ENCODE measurements at places on chromosomes 12 and 14.

DNA sequence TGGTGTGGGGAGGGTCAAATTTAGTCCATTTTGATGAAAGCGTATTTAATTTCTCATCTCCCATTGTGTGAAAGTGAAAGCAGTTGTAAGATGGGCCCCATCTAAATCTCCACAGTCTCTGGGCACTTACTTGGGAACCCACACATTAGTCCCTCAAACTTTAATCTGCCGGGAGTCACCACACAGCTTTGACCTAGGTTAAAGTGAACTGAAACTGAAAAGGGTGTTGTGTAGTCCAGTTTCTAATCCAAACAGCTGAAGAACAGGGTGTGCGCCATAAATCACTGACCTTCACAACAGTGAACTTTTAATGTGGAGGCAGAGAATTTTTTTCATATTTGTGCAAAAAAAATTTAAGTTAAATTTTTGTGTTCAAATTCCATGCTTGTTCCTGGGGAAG lies 48.4 kb upstream of the PTPRO start:
- no peak for DNase-seq

GRCh38 chr14:34423445-34423844 lies 38.6 kb downstream of the SPTSSA start:
- DNase-seq = no peak

DNA sequence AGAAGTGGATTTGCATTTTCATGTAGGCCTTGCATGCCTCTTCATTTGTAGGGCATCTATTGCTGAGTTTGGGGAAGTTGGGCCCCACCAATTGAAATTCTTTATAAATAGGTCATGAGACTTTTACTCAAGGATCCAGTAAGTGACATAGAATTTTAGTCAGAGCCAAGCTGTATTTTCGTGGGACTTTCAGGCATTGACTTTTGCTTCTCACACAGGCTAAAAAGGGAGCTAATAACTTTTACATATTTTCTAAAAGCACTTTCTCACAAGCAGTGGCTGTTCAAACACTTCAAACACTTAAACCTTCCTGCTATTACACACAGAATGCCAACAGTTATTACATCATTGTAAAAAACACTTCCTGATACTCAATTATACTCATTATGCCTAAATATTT lies 260.5 kb downstream of the MSRB3 start:
- no peak for DNase-seq

DNA sequence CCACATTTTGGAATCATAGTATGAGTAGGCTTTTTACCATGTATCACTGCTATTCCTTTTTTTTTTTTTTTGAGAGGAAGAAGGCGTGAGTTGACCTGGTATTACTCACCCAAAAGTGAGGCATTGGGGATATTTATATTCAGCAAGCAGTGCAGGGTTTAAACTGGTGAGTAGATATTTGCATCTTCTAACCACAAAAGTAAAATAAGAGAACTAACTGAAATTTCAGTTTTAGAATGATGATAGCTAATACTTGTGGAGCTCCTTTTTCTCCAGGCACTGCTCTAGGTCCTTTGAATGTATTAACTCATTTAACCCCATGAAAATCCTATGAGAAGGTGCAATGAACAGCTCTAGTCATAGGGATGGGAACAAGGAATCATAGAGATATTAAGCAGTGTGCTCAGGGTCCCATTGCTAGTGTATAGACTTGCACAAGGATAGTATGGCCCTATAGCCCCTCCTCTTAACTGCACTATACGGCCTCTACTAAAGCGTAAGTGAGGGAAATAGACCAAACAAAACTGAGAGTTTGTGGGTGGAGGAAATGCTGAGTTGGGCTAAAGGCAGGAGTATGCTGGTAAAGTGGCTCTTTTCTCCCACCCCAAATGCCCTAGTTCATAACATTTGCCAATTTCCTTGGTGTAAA lies 104.3 kb upstream of the MAX start:
- peak; percentile 92 for DNase-seq

DNA sequence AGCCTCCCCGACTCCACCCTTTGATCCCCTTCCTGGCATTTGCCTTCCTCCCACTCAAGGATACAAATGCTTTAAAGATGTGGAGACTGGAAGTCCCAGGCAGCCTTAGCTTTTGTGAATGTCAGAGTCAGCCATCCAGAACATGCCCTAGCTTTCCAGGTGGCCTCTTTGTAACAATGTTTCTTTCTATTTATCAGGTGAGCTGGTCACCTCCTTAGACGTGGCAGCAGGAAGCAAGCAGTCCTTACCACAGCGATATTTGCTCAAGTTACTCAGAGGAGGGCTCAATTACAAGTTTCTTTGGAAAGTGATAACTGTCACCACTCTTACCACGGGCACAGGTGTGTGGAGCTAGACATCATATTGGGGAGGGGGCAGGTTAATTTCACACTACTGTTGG lies 4.9 kb downstream of the GALNT6 start:
- DNase-seq = no peak

- DNase-seq = no peak
These were observed 136.5 kb downstream of the NTF3 start for GRCh38 chr12:5568325-5568981.

DNA sequence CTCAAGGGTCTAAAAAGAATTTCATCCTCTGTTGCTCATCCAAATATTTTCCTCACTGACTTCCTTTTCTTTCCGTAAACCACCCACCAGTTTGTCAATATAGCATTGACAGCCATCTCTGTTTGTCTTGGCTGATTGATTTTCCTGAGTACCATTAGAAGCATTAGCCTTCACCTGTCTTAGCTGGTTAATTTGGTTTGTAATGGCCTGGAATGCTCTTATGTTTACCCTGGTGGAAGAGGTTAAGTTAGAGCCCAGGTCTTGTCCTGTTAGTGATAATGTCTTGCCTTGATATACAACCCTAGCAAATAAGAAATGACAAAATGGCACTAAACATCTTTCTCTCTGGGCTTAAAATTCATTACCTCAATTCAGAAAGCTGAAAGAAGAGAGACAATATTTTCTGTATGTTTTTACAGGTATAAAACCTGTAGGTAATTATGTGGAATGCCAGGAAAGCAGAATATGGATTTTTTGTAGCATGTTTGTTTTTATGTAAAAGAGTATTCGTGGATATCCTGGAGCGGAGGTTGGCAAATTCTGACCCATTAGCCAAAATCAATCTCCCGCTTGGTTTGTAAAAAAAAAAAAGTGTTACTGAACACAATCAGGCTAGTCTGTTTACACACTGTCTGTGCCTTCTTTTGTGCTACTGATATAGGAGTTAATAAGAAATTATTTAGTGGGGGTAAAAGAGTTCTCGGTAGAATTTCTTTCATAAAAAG lies 224.4 kb upstream of the DAAM1 start:
- no peak for DNase-seq

GRCh38 chr12:54047160-54047963 lies 6.3 kb upstream of the HOXC4 start:
- DNase-seq = no peak

DNA sequence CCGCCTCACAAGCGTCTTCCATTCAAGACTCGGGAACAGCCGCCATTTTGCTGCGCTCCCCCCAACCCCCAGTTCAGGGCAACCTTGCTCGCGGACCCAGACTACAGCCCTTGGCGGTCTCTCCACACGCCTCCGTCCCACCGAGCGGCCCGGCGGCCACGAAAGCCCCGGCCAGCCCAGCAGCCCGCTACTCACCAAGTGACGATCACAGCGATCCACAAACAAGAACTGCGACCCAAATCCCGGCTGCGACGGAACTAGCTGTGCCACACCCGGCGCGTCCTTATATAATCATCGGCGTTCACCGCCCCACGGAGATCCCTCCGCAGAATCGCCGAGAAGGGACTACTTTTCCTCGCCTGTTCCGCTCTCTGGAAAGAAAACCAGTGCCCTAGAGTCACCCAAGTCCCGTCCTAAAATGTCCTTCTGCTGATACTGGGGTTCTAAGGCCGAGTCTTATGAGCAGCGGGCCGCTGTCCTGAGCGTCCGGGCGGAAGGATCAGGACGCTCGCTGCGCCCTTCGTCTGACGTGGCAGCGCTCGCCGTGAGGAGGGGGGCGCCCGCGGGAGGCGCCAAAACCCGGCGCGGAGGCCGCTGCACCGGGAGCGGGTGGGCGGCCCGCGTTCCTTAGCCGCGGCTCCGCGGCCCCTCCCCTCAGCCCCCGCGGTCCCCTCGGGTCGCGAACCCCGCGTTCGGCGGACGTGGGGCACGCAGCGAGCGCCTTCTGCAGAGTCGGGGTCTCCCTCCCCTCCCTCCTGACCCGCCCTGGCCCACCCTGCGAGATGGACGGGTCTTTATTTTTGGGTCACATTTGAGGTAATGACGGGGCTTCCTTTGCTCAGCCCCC lies at the start of gene UBC:
Gene UBC, minus strand, starts transcription at position 259 of the 847 bp plus-strand sequence. CDS start 879 bp downstream, outside the sequence.
- DNase-seq = peak; percentile 96

- DNase-seq = peak; percentile 40
These were observed 386.0 kb downstream of the BCAT1 start for GRCh38 chr12:24562771-24563431.

DNA sequence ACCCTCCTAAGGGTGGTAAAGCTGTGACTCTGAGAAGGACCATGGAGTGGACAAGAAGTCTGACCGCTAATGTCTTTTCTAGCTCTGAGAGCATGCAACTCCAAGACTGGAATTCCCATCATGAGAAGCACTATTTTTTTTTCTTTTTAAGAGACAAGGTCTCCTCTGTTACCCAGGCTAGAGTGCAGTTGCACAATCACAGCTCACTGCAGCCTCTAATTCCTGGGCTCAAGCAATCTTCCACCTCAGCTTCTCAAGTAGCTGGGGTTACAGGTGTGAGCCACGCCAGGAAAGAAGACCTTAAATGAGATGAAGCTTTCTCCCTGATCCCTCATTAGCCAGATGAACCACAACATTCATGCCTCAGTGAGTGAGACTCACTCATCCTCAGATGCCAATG lies 19.2 kb downstream of the VDR start:
- DNase-seq = no peak

GRCh38 chr14:22420598-22421186 lies 168.3 kb downstream of the DAD1 start:
- DNase-seq = no peak

GRCh38 chr14:61462566-61463193 lies 141.3 kb downstream of the PRKCH start:
- DNase-seq = peak; percentile 46

DNA sequence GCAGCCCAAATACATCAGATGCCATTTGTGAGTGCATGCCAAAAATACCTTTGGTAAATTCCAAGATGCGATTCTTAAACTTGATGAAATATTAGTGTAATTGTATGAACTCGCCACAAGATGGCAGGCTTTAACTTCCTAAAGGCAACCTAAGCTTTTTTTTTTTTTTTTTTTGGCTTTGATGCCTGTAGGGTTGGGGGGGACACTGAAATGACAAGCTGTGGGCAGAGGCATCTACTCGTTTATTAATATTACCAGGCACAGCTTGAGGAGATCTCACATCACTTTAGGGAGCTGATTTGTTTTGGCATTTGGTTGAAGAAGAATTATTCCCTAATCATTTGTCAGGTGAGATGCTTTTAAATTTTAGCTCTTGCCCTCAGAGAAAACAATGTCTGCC lies 126.7 kb upstream of the CCDC196 start:
- peak; percentile 62 for DNase-seq

GRCh38 chr12:14833952-14834351 lies 9.4 kb downstream of the ART4 start:
- DNase-seq = no peak

GRCh38 chr14:95523815-95524448 lies 7.5 kb upstream of the SYNE3 start:
- DNase-seq = peak; percentile 28

DNA sequence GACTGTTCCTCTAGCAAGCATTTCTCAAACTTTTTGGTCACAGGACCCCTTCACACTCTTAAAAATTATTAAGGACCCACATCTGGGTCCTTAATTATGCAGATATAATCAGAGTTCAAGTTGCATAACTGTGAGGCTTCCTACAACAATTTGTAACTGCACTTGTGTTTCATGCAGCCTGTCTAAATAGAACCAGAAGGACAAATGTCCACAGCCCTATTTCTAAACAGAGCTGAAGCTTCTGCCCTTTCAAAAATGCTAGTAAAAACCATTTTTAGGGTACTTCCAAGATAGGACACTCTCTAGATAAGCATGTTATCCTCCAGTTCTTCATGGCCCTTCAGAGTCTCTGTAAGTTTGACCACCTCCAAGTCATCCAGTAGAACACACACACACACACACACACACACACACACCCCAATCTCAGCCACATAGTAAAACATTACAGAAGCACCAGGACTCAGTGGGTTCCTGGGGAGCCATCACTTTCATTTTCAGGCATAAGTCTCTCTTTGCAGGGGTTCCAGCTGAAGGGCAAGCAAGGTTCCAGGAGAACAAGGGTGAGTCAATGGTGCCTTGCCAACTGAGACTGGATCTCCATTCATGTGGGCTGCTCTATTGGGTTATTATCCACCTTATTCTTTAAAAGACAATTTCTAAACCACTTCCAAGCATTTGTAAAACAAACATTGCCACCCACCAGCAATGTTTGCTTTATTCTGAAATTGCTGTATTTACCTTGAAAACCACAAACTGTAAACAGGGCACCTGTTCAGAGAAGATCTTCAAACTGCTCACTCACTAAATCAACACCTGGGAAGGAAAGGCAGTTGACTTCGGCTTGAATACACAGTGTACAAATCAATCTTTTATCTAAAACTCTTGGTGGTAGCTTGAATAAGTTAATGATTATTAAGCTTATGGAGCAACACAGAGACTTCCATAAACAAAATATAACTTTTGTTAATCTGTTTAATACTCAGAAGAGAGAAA lies 64.1 kb downstream of the ITPR2 start:
- no peak for DNase-seq

GRCh38 chr12:39989501-39989900 lies 116.4 kb downstream of the SLC2A13 start:
- DNase-seq = no peak

DNA sequence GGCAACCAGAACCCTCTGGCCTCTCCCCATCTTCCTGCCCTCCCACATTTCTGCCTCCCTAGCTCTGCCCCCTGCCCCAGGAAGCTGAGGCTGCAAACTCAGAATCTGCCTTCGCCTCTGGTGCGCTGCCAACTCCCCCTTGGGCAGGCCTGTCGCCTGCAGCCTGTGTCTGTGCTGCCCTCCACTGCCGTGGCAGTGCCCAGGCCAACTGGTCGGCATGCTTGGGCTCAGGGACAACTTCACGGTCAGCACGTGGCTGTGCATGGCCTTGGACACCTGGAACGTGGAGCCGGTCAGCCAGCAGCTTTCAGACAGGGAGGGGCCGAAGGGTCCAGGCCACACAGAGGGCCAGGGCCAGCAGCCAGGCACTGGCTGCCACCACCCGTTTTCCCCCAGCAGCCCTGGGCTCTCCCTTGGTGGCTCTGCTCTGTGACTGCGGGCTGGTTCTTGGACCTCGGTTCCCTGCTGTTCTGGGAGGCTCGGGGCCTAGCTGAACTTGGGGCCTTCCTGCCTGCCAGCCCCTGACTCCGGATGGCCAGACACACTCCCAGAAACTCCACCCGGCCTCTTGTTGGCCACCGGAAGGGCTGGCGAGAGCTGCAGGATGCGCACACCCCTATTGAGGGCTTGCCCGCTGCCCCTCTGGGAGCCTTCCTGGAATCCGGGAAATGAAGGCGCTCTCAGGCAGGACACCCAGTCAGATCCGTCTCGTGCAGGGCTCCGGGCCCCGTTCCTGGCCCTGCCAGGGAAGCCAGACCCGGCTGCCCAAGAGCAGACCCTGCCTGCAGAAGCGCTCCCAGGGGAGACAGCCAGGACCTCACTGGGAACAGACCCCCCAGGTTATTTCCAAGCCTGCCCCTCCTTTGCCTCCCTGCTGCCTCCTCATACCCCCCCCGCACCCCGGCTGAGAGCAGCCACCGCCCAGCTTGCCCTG lies 34.2 kb upstream of the PPP1R13B start:
- no peak for DNase-seq

- no peak for DNase-seq
These were observed 32.0 kb downstream of the ANAPC7 start for GRCh38 chr12:110371408-110372055.
